Dermis blood vessel endothelial cell (primary cell): ENCODE measurements at places on chromosomes 3 and 15. TPM values are rescaled to one million over a fixed set of nuclear protein-coding genes. Genes with fewer than 3 reads are reported as not detected.

The RHOV gene
- 0.17 TPM in 1 of 2 replicates, not detected in the other for total RNA-seq

The DNAH12 gene
- under 0.01 and 0.17 TPM in 2 replicates for total RNA-seq

The SI gene
- total RNA-seq = not detected in 2 replicates

The KNG1 gene
- not detected in 2 replicates for total RNA-seq

The CPEB1 gene
- total RNA-seq = not detected in 2 replicates

The WDR72 gene
- under 0.01 TPM in 1 of 2 replicates, not detected in the other for total RNA-seq

The LINGO1 gene
- 0.51 TPM in 1 of 2 replicates, not detected in the other for total RNA-seq

The CTXN2 gene
- total RNA-seq = not detected in 2 replicates

The TAGLN3 gene
- 0.19 and 0.85 TPM in 2 replicates for total RNA-seq

The RBSN gene
- 25.4 and 28.2 TPM in 2 replicates for total RNA-seq

The GOLGA6L10 gene
- 0.17 and 0.65 TPM in 2 replicates for total RNA-seq

The TBC1D2B gene
- total RNA-seq = 26.2 and 43.8 TPM in 2 replicates

The ZBTB20 gene
- 24.0 and 25.4 TPM in 2 replicates for total RNA-seq

The GABRA5 gene
- not detected in 2 replicates for total RNA-seq

The ZIC1 gene
- total RNA-seq = under 0.01 TPM in 1 of 2 replicates, not detected in the other
